ENCODE measurements at places on chromosomes 6 and 20.

- DNase-seq: no peak
Observed at GRCh38 chr6:79230149-79230548, 4.3 kb downstream of the HMGN3 start.

DNA sequence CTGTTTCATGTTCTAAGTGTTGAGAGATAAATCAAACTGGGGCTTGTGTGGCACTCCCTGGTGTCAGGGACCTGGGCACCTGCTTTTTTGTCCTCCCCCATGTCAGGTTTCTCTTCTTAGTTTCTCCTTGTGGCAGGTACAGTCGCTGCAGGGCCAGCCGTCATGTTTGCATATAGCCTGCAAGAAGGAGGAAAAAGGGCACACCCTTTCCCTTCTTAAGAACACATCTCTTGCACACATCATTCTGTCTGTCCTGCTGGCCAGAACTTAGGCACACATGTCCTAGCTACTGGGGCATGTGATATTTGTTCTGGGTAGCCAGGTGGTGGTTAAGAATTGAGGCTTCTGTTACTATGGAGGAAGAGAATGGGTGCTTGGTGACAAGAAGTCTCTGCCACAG, 27.9 kb downstream of the CDC5L start:
- no peak for DNase-seq

DNA sequence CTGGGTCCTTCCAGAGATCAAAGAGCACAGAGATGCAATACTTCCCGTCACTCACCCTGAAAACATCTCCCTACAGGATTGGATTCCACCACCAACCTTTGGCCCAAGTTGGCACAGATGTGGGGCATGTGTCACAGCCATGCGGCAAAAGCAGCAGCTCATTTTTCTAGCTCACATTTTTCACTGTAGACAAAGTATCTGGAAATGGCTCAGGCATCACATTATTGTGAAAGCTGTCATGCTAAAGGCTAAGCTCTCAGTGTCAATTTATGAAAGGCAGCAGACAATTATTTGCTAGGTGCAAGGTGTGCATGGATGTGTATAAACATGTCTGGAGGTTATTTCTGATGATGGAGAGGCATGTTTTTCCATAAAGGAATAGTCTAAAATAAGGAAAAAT, 248.8 kb upstream of the PRND start:
- DNase-seq: no peak

GRCh38 chr6:168169624-168170023, 90.6 kb upstream of the FRMD1 start:
- DNase-seq: no peak

GRCh38 chr20:41166201-41167117, 29.1 kb downstream of the PLCG1 start:
- DNase-seq: no peak

DNA sequence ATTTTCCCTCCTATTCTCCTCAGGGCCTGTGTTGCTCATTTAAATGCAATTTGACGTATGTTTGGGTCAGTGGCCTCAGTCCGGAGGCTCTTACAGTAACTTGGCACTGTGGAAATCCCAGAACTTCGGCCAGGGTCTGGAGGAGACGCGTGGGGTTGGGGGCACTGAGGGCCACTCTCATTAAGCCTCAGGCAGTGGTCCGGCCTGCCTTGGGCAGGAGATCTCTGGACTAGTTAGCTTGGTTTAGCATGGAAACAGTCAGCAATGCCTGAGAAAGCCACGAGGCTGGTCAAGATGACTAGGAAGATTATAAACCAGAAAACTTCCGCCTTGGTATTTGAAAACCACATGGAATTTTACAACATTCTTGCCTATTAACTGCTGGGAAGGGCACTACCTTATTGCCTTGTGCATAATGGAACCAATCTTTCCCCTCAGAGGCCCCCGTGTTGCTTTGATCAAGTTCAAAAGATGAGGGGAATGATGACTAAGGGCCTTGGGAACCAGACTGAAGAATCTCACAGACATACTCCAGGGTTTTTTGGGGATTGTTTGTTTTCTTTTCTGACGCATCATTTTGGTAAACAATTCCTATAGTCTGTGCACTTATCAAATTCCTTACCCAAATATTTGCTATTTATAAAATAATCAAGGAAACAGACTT, 206.0 kb upstream of the PREP start:
- no peak for DNase-seq

DNA sequence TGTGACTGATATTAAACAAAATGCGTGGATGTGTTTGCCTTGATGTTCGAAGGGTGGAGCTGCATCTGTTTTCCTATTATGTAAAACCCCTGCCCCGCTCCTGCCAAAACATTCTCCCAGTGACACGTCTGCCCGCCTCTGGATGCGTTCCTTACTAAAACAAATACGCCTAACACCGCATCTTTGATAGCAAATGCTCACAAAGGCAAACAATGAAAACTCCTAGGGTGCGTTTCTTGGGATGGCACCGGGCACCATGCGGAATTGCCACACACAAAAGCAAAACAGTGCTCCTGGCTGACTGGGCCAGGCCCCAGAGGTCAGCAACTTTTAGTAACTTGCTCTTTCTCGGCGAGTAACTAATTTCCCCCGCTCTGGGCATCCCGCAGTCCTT, 9.0 kb upstream of the FOXC1 start:
- DNase-seq: no peak

GRCh38 chr6:39848171-39848570, 56.0 kb downstream of the DAAM2 start:
- DNase-seq: no peak

- no peak for DNase-seq
Observed at GRCh38 chr20:61346996-61347395, 94.9 kb downstream of the CDH4 start.

DNA sequence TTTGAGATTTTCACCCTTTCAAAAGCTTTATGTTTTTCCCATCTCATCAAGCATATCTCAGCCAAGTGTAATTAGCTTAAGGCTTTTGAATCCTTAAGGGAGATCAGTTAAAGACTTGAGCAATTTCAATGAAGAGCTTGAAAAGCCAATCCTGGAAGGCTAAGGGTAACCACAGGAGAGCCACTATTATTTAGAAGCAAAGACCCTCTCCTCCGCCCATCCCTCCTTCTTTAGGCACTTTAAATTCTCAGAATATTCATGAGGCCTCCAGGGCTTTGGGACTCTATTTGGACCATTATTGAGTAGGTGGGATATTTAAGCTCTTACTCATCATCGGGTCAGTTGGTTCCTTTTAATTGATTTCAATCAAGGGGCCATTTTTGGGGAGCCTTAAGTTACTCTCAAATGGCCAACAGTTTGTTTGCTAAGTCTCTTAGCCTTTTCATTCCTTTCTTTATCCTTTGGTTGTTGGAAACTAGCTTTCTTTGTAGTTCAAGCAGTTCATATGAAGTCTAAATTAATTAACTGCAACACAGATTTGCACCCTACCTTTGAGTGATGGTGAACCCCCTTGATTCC, 567.2 kb downstream of the KIF16B start:
- DNase-seq: no peak

GRCh38 chr20:43191143-43191542, 1.4 kb upstream of the PTPRT start:
- no peak for DNase-seq

GRCh38 chr20:34365765-34366213, 2.7 kb downstream of the ITCH start:
- no peak for DNase-seq

- no peak for DNase-seq
Observed at GRCh38 chr6:3873051-3873450, 23.9 kb downstream of the FAM50B start.

DNA sequence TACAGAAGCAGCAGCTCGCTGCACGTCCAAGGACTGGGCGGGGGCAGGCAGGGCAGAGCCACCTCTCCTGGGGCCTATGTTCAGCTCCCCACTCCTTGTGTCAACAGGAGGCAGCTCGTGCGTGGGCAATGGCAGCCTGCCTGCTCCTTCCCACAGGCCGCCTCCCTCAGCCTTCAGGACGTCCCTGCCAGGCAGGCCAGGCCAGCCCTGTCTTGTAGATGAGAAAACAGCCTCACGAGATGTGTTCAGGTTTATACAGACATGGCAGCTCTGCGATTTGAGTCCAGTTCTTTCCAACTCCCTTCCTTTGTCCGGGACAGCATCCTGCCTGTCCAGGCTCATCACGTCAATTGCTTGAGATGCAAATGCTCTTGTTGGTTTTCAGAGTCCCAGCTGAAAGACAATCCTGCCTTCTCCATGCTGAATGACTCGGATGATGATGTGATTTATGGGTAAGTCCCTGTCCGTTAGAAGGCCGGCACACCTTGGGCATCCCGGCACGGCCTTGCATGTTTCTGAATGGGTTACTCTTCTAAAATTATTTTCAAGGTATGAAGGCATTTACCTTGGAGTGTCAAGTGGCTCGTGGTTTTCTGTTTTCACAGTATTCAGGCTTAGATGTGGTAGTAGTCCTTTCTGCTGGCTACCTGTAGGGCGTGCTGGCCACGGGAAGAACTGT, 13.5 kb downstream of the DYNLT1 start:
- DNase-seq: no peak

- no peak for DNase-seq
Observed at GRCh38 chr20:38489181-38489580, 16.5 kb downstream of the RALGAPB start.

DNA sequence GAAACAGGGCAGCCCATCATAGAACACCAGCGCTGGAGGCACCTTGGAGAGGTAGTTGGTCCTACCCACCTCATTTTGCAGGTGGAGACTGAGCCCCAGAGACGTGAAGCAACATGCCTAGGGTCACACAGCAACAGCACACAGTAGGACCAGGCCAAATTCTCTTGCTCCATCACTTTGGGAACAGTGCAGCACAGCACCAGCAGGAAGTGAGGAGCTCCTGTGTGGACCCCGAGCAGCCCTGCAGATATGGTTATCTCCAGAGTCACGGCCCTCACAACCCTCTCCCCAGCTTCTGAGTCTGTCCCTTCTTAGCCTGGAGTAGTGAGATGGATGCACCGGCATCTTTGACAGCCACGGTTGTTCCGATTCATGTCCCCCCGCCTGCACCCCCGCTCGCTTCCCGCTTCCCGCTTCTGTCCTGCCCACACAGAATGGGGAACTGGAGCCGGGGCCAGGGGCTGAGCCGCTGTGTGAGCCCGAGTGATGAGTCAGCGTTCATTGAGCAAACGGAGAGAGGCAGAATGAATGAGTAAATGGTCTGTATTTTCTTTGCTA, 72.6 kb upstream of the DUSP22 start:
- DNase-seq: no peak

GRCh38 chr6:83868639-83869038, 9.2 kb downstream of the CYB5R4 start:
- no peak for DNase-seq

DNA sequence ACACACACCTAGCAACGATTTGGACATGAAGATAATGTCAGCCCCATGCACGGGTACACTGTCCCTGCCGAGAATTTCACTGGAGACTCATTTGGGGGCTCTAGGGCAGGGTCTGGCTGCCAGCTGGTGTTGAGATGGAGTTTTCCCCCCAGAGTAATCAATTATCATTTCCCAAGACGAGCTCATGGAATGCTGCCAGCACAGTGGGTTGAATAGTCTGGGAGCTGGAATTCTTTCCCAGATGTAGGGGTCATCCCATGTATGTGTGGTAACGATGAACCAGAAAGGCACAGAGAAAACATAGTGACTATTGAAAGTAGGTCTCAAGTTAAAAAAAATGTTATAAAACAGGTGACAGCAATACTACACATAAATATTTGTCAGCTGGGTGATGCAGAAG, 579.9 kb downstream of the MAFB start:
- no peak for DNase-seq

- DNase-seq: no peak
Observed at GRCh38 chr20:56986931-56987720, 279.3 kb downstream of the BMP7 start.

DNA sequence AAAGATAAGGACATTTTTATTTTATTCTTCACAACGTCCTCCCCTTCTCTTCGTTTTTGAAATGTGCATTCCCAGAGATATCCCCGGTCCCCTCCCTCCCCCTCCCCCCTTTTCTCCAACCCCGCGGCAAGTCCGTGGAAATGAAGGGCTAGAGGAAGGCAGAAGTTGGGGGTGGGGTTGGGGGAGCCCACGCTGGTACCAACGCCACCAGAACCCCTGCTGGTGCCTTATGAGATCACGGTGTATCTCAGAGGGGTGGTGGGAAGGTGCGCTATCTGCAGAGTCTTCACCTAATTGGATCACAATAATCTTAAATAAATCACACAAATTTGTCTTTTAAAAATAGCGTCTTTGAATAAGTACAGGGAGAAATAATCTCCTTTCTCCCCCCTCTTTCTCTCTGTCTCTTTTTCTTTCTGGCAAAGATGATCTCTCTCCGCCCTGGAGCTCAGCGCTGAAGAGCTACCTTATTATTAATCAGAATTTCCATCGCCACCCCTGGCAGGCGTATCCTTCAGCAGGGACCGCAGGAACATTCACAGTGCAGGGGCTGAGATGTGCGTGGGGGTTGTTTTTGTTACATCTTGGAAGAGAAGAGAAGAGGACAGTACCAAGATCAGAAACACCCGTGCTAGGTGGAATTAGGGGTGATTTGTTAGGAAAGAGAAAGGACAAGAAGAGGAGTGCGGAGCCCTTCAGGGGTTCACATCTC, 915 bp downstream of the CLVS2 start:
- DNase-seq: no peak

DNA sequence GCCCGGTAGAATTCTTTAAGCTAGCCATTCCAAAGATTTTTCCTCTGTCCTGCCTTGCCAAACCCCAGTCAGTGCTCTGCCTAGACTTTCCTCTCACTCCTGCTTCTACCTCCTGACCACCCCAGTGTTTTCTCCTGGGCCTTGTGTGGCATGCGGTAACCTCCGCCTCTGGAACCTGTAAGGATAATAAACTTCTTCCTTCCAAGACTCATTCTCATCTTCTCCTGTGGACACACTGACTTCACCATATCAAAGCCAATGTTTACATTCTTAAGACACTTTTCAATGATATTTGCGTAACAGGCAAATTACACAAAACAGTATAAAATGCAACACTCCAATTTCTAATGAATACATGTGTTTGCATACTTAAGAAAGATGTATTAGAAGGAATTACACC, 354.6 kb downstream of the RNF144B start:
- no peak for DNase-seq

- no peak for DNase-seq
Observed at GRCh38 chr6:11414176-11414963, 123.2 kb upstream of the TMEM170B start.

DNA sequence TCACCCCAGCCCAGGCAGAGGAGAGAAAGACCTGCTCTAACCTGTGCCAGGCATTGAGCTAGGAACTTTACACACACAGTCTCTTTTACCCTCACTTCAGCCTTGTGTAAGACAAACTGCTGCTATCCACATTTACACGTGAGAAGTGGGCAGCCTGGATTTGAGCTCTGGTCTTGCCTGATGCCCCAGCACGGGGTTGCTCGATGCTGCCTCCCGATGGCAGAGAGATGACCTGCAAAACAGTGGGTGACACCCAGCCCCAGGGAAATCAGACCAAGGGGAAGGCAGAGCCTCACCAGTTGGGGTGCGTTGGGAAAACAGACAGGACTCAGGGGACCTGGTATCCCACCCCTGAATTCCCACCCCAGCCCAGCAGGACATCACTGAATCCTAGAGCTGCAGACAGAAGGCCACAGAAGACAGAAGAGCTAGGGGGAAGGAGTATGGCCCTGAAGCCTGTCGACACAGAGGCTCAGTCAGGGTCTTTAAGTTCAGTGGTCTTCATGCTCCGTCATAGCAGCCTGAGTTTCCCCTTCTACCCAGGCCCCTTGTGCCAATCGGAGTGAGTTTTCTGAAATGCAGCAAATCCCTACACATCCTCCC, 990 bp downstream of the BPI start:
- no peak for DNase-seq
